ENCODE measurements at places on chromosomes 7 and 10. TPM values are rescaled to one million over a fixed set of nuclear protein-coding genes. Genes with fewer than 3 reads are reported as not detected.

DNA sequence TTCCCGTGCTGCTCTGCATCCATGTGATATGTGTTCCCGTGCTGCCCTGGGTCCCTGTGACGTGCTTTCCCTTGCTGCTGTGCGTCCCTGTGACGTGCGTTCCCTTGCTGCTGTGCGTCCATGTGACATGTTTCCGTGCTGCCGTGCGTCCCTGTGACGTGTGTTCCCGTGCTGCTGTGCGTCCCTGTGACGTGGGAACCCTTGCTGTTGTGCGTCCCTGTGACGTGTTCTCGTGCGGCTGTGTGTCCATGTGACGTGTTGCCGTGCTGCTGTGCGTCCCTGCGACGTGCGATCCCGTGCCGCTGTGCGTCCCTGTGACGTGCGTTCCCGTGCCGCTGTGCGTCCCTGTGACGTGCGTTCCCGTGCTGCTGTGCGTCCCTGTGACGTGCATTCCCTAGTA is 45.8 kb downstream of the WDR37 start:
- DNase-seq = no peak

DNA sequence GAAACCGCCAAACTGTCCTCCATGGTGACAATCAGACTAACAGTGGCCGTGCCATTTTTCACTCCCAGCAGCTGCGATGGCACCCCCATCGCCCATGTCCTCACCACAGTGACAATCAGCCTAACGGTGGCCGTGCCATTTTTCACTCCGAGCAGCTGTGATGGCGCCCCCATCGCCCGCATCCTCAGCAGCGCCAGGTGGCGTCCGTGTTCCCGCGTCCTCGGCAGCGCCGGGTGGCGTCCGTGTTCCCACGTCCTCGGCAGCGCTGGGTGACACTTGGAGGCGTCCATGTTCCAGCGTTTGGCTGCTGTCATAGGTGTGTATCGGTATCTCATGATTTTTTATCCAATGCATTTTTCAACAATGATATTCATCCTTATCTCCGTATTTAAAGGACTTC is 267.3 kb downstream of the PTPRN2 start:
- DNase-seq = no peak

DNA sequence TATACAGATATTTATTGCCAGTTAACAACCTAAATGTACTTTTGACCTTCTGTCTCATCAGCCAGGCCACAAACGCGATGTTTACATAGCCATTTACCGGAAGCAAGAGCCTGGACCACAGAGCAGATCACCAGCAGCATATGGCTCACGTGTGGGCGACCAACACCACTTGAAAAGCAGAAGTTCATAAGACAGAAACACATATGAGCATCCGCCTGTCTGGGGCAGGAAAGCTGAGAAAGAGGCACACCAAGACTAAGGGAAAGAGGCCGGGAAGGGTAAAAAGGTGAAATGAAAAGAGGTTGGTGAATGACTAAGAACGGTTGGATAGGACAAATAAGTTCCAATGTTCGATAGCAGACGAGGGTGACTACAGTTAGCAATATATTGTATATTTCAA is 1.3 kb downstream of the ABCB1 start:
- DNase-seq = no peak

DNA sequence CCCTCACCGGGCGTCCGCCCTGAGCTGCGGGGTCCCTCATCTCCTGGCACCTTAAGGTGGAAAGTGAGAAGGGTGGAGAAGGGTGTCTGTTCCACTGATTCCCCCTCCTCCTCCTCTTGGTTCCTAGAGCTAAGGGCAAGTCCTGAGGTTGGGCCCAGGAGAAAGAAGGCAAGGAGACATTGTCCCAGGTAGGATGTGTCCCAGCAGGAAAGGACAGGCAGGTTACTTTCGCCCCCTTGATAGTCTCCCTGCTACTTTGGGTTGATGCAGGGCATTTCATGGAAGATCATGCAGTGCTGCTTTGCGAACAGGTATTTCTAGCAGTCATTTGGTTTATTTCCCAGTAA is 582 bp downstream of the STEAP2 start:
- DNase-seq = peak; percentile 27

- no peak for DNase-seq
Measured at GRCh38 chr7:78172267-78172757, 373.7 kb downstream of the PHTF2 start.

GRCh38 chr7:3215624-3216585 is 85.1 kb upstream of the SDK1 start:
- no peak for DNase-seq

- DNase-seq = no peak
Measured at GRCh38 chr10:131656431-131656841, 244.4 kb upstream of the PPP2R2D start.

GRCh38 chr7:30563326-30563942 is 31.2 kb upstream of the GARS1 start:
- no peak for DNase-seq

GRCh38 chr7:154186811-154187210 is 134.6 kb downstream of the DPP6 start:
- DNase-seq = no peak

GRCh38 chr10:132493246-132493755 is 44.3 kb upstream of the INPP5A start:
- no peak for DNase-seq

- DNase-seq = no peak
Measured at GRCh38 chr7:1892011-1892965, 222.2 kb downstream of the ELFN1 start.

GRCh38 chr7:81932936-81933335 is 163.1 kb upstream of the HGF start:
- DNase-seq = no peak

GRCh38 chr10:23111517-23112286 is 16.3 kb downstream of the MSRB2 start:
- DNase-seq = no peak

GRCh38 chr10:93376372-93377293 is 105.5 kb downstream of the MYOF start:
- DNase-seq = peak; percentile 66

GRCh38 chr7:116809636-116810266 is 52.6 kb upstream of the CAPZA2 start:
- DNase-seq = peak; percentile 39

DNA sequence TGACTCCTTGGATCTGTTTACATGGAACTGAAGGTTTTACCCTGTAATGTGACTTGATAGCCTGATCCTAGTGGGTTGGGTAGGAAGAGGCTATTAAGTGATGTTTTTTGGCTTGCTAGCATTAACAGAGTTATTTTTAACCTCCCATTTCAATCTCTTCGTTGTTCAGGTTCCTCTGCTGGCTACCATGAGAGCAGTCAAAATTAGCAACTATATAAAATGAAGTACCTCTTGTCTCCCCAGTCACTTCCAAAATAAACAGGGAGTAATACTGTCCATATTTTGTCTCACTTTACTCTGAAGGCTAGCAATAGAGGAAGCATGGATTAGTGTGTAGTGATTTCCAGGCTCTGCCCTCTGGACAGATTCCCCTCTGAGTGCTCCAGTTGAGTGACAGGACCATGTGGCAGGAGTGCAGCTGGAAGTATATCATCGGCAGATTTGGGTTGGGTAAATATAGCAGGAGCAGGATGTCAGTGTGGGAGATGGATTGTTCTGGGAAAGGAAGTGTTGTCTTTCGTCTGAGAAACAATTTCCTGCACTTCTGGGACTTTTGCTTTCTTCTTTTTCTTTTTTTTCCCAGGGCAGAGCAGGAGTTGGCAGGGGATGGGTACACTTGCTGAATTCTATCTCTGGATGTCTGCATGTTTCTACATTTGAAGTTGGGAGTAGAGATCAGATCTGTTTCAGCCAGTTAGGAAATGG is 35.2 kb downstream of the GBF1 start:
- DNase-seq = peak; percentile 27

DNA sequence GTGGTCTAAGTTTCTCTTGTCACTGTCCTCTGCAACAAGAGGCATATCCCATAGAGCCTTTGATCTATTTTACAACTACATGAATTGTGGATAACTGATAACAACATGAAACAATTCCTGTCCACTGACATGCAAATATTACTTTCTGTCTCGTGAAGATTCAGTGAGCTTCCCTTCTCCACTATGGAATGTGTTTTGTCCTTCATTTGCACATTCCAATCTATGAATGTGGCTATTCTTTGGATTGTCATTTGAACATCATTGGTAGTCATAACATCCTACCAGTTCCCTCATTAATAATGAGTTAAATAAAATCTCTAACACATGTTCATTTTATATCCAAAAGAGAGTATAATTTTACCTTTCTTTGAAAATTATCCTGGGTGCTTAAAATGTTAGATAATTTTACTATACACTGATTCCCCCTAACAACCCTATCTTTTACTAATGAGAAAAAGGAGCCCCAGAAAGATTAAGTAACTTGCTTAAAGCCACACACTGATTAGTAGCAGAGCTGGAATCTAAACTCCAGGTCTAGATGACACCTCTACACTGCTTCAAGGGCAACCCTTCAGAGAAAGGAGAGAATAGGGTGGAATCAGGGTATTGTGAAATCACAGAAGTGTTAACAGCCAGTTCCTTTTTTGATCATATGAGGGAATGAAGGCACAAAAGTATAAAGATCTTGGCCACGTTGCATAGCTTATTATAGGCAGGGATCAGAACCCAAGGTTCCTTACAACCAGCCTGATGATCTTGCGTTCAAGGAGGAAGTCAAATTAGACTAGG is 39.1 kb downstream of the PDE1C start:
- no peak for DNase-seq

- no peak for DNase-seq
Measured at GRCh38 chr7:26850193-26850651, 14.2 kb downstream of the SKAP2 start.

- DNase-seq = no peak
Measured at GRCh38 chr7:80842022-80842790, 76.6 kb downstream of the SEMA3C start.

- no peak for DNase-seq
Measured at GRCh38 chr10:97336446-97336845, 1.9 kb upstream of the FRAT2 start.

- no peak for DNase-seq
Measured at GRCh38 chr7:37419496-37419895, 29.2 kb downstream of the ELMO1 start.

DNA sequence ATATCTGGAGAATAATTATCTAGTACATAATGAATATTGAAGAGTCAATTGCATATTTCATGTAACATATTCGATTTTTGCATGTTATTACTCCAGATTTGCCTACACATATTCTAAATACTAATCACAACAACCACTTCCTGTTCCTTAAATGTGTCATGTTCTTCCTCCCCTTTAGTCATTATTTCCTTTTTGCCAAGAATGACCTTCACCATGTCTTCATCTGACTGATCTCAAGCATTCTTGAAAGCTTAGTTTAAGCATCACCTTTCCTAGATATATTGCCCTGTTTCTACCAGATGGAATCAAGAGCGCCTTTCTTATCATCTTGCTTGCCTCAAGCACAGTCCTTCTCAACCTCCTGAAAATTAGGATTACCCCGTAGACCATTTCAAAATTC is 23.5 kb upstream of the MEOX2 start:
- no peak for DNase-seq

- no peak for DNase-seq
Measured at GRCh38 chr10:2225609-2226008, 488.3 kb upstream of the ADARB2 start.

- no peak for DNase-seq
Measured at GRCh38 chr7:151131592-151132293, 35.8 kb downstream of the GBX1 start.

- no peak for DNase-seq
Measured at GRCh38 chr7:103380395-103381191, 33.1 kb downstream of the PSMC2 start.

DNA sequence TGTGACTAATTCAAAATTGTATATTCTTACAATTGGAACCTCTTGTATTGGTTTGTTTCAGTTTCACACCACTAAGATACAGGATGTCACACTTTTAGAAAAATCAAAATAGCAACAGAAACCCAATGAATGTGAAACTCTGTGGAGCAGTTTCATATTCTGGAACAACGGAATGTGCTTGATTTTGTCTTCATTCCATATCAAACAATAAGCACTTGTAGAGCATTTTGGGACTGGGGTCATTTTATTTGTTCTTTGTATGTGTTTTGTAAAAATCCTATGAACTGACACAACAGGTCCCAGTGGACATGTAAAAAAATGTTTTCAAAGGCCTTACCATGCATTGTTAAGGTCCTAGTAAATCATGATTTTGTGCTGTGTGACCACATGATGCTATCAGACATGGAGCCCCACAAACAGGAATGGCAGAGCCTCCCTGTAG is 123.1 kb downstream of the DKK1 start:
- no peak for DNase-seq

DNA sequence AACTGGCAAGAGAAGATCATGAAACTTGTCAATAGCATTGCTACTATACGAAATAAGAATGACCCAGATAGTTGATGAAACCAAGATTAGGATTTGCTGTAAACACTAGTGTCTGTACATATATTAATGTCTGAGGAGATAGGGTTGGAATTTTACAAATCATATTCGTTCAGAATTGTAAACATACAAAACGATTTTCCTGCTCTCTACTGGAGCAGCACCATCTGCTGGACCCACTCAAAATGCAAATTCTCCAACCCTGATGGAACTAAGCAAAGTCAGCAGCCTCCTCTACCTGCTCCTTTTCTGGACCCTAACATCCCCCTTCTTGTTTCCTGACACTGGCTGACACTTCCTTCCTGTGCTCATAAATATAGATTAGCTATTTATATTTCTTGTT is 29.4 kb upstream of the SGMS1 start:
- peak; percentile 42 for DNase-seq

GRCh38 chr10:34156781-34157425 is 658.2 kb downstream of the PARD3 start:
- DNase-seq = no peak

DNA sequence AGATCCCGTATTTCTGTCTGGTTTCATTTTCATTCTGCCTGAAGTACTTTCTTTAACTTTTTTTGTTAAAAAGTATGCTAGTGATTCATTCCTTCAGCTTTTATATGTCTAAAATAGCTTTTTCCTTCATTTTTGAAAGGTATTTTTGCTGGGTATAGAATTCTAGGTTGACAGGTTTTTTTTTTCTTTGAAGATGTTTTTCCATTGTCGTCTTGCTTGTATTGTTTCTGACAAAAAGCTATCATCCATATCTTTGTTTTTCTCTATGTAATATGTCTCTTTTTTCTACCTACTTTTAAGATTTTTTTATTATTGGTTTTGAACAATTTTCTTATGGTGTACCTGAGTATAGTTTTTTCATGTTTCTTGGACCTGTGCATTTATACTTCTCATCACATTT is 8.2 kb downstream of the CUTC start:
- no peak for DNase-seq

Gene BAMBI
- total RNA-seq = 4.1 TPM

Gene ZNF680
- 64.3 TPM for total RNA-seq

Gene IL2RA
- total RNA-seq = not detected

Gene COL13A1
- total RNA-seq = 8.3 TPM

Gene C10orf62
- total RNA-seq = 0.73 TPM

Gene PIK3AP1
- 2.1 TPM for total RNA-seq

Gene HOXA2
- not detected for total RNA-seq

Gene ADCY1
- total RNA-seq = 93.5 TPM

Gene AGMO
- total RNA-seq = 0.64 TPM

Gene PODXL
- total RNA-seq = 17.1 TPM

Gene FANK1
- total RNA-seq = 4.4 TPM

Measured in cerebellum (tissue), 4 donors.